Stimulated activated CD8-positive, alpha-beta memory T cell treated with anti-CD3 and anti-CD28 coated beads, Interleukin-2, amount 100 ng/mL, for 1 hour (primary cell): ENCODE measurements at places on chromosomes 5 and 9.

DNA sequence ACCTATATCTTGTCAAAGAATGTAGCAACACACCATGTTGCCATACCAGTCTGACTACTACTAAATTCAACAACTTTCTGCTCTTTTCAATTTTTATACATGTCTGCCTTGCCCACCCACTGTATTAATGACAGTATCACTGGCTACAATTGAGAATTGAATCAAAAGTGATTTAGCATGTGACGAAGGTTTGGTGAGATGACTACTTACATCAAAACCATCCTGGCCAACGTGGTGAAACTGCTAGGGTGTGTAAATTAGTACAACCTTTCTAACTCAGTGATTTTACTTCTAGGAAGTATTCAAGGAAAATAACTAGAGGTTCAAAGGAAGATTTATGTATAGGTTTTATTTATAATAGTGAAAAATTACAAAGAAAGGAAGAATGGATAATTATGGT, 109.8 kb downstream of the UNC13B start:
- DNase-seq = no peak

DNA sequence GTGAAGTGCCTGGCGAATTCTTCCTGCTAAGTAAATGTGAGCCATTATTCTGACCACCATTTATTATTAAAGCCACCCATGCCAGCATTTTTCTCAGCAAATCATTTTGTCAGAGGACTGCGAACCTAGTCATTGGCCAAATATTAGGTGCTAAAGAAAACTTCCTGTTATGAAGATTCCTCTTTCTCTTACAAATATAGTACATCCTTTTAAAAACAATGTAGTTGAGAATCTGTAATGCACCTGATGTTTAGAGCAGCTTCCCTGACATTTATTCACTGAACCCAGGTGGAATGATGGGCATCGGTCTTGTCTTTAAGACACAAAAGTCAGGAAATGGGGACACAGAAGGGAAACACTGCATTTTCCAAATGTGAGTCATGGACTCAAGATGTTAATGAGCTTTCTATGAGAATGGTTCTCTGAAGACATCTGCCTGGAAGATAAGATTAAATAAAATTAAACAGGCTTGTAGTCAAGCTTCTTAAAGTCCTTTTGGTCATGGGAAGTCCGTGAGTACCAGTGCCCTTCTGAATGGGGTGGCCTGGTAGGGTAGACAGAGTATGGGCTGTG, 290.6 kb downstream of the FBXL7 start:
- no peak for DNase-seq

DNA sequence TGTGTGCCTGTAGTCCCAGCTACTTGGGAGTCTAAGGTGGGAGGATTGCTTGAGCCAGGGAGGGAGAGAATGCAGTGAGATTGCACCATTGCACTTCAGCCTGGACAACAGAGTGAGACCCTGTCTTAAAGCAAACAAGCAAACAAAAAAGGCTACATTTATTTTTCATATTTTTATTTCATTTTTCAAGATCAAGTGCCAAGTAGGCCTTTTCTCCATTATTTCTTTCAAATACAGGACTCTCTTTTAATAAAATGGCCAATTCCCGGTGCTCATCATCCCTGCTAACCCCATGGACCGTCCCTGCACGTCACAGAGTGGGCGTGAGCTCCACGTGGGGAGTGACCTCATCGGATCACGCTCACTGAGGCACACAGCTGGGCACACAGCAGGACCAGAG, 9.3 kb upstream of the GBGT1 start:
- DNase-seq = no peak

GRCh38 chr9:111483858-111484571, at the start of gene ECPAS:
Gene ECPAS, minus strand, starts transcription at chr9:111484383. Its CDS starts 11,465 bp downstream, at chr9:111472918.
- DNase-seq = peak; percentile 28

GRCh38 chr5:119268387-119269060, 87.3 kb upstream of the TNFAIP8 start:
- DNase-seq = peak; percentile 90

DNA sequence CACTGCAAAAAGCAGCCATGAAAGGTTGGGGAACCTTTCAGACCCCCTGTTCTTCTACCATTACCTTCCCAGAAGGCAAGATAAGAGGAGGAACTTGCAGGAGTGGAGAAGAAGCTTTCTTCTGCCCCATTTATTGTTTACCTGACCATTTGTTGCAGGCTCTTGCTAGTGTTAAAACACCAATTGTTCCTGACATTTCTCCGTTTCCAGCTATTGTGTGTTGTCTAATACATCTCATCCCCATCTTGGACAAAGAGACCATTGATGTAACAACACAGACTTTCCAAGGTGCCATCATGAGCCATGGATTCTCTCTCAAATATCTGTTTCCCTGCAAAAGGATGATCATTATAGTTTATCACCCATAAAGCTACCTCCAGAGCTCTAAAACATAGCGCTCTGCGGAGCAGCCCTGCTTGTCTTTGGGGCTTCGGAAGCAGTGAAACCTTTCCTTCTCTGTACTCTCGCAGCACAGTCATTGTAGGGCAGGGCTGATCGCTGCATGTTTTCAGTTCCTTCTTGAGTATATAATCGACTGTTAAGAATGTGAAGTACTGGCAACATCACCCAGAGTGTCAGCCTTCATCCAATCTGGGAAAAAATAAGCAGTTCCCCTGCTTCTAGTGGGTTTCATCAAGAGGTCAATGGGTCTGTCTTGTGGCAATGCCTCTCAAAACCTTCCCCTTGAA, 680.0 kb downstream of the SEMA5A start:
- DNase-seq = no peak

GRCh38 chr5:169706071-169706470, 69.0 kb downstream of the DOCK2 start:
- DNase-seq = no peak

DNA sequence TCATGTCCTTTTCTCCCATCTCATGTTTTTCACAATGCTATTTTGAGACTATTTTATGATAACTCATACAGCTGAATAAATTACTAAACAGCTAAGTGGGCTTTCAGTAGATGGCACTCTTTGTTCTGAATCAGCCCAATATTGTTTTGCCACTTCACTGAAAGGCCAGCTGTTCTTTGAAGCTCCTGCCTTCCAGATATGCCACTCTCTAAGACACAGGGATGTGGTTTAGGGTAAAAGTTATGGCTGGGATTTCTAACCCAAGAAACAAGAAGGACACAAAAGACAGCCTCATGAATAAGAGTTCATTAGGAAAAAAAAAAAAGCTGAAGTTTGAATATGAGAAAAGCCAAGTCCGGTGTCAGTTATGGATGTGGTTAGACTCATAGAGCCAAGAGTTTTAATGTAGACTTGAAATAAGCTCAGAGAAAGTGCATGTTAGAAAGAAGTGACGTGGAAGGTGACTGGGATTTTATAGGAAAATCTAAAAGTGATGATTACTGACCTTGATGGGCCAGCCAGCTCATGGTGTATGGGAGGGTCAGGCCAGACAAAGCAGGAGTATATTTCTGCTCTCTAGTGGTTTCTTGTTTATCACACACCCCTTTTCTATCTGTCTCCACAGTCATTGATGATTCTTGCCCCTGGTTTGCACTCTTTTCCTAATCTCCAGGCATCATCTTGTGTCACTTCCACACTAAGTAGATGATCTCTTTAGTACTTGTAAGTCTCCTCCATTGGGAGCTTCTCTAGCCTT, 488.5 kb downstream of the NR2F1-AS1 start:
- DNase-seq = no peak
